ENCODE measurements at places on chromosomes 4 and X.

GRCh38 chr4:2415881-2416563 is 2.4 kb downstream of the ZFYVE28 start:
- DNase-seq: no peak

DNA sequence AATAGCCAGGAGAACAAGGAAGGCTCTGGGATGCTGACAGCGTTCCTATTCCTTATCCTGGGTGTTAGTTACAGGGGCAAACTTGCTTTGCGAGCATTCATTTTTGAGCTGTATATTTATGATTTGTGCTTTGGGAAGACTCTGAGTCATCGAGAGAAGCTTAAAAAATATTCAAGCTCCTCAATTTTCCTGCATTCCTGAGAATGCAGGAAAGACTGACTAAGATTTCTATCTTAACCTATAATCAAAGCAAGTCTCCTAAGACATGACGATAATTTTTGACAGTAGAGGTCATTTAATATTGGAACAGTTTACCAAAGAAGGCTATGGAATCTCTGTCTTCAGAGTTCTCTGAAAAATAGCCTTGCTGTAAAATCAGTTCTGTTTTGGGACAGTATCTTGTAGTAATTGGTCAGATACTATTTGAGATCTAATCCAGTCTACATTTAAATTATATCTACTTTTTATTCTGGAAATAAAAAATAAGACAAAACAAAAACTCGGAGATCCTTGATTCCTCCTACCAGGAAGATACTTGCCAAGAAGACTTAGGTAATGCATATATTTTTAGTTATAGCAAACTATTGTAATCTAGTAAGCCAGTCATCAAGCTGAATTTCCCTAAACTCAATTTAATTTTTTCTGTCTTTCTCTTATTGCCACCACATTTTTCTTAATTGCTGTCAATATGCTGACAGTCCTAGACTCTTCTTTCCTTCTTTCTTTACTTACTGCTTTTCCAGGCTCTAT is 31.7 kb downstream of the BBS12 start:
- DNase-seq: peak; percentile 95

GRCh38 chrX:124507246-124507645 is 160.9 kb downstream of the SH2D1A start:
- peak; percentile 75 for DNase-seq

DNA sequence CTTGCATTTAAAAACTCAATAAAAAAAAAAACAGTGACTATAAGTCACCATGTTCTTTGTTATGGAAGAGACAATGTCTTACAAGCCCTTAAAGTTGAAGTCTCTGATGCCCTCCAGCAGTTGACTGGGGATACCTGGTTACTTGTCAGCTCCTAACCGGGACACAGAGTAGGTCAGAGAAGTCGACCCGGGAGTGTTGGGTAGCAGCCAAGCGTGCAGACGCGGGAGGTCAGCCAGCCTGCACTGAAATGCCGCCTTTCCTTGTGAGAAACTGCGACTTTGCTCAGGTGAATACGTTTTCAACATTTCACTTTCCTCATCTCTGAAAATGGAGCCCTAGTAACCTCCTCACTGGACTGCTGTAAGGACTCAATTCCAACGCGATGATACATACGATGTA is 81.8 kb downstream of the F11 start:
- DNase-seq: no peak

GRCh38 chr4:86498863-86499166 is 95.3 kb upstream of the PTPN13 start:
- no peak for DNase-seq

DNA sequence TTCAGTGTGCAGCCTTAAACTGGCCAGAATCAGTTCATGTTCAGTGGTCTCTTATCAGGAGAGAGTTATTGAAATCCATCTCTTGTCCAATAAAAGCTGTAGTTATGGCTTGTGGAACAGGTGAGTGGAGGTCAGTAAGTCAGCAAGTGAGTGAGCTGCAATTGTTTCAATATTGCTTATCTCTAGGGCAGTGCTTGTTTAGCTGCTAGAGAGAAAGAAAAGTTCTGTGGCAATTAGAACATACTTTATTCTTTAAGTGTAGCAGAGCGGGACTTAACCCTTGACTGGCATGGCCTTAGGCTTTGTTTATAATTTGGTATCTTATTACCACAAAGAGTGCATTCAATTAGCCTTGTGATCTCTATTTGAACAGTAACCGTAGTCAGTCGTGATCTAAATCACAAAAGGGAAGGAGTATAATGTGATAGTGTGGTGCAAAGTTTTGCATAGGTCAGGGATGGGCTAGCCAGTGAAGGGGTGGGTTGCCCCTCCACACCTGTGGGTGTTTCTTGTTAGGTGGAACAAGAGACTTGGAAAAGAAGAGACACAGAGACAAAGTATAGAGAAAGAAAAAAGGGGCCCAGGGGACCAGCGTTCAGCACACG is 6.9 kb upstream of the ETDC start:
- DNase-seq: no peak

GRCh38 chr4:5960252-5960880 is 57.9 kb downstream of the C4orf50 start:
- no peak for DNase-seq

DNA sequence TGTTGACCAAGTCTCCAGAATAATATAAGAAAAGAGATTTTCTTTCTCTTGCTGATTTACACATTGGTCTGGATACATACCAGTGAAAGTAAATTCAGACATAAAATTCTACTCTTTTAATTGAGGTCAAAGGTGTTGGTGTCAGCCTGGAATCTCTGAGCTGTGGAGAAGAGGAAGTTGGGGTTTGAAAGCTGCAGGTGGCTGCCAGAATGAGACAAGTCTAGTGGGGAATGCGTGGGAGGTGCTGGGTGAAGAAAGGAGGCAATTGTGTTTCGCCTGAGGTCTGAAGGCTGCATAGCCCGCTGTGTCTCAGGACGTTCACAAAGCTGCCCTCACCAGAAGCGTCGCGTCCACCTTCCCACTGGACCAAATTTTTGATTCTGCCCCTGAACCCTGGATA is 31.2 kb downstream of the PHEX start:
- DNase-seq: no peak
